ENCODE measurements at places on chromosomes 4 and X.

DNA sequence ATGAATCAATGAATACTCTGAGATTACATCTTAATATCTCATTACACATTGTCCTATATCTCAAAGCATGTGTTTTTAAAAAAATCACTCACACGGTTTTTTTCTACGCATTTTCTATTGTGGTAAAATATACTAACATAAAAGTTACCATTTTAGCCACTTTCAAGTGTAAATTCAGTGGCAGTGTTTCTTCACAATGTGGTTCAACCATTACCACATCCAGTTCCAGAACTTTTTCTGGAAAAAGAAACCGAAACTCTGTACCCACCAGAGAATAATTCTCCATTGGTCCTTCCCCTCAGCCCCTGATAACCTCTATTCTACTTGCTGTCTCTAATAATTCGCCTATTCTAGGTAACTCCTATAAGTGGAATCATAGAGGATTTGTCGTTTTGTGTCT is 35.3 kb upstream of the ACSL1 start:
- DNase-seq = no peak

DNA sequence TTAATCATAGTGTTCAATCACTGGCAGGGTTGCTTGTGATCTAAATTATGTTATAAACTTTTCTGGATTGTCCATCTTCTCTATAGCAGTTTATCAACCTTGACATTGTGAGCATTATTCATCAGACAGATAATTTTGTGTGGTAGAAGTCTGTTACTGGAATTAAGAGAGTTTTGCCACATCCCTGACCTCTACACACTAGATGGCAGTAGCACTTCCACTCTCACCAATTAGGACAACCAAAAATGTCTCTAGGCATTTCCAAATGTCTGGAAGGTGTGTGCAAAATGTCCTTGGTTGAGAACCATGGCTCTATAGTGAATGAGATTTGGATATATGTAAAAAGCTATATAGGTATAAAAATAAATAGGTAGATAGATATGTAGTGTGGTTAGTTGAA is 324.1 kb upstream of the FAM47C start:
- DNase-seq = no peak

DNA sequence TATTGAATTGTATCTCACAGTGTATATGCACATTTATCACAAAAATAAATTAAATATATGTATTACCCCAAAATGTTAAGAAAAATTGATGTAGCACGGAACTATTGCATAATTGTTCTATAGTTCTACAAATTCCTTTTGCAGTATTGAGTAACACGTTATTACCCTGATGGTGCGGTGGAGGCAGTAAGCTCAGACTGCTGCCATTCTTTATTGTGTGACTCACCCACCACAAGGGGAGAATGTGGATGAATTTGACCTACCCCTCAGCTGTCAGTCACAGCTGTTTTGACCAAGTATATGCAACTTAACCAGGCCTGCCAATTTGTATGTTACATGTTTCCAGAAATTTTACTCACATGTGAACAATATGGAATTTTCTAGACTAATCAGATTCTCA is 506.6 kb downstream of the SH3BGRL start:
- DNase-seq = no peak

- no peak for DNase-seq
These were observed 38.0 kb downstream of the ELF4 start for GRCh38 chrX:130072345-130072740.

DNA sequence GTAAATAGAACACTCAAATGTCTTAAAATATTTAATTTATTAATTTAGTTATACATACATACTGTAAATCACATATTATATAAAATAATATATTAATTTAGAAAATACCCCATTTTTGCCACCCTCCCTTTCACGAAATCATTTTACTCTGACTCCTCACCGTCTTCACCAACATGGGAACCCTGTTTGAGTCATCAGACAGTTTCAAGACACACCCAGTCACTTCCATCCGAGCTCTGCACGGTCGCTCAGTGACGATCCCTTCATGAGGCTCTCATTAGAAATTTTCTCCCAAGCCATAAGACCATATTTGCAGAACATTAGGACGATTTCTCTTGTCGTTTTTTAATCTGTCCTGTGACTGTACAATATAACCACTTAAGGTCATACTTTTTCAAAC is 14.5 kb downstream of the ZNF275 start:
- DNase-seq = no peak

DNA sequence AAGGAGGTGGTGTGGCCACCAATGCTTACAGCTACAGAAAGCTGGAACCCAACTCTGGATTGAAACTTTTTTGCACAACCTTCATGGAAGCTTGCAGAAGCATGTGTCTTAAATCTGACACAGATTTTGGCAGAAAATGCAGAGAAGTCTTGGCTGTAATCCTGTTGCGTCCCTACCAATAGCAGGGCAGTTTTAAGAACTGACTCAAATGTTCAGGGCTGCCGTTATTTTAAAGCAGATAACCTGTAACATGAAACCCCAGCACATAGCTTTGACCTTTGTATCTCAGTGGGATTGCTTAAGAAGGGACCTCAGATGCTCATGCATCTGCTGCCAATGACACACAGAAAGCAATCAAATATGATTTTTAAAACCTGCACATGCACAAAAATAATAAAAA is at the start of gene VEGFD:
TSS of gene VEGFD (minus strand) at position 110 of the 400 bp plus-strand sequence. CDS start 467 bp downstream, outside the sequence.
- no peak for DNase-seq
